ENCODE measurements at places on chromosomes 4 and X. TPM values are rescaled to one million over a fixed set of nuclear protein-coding genes. Genes with fewer than 3 reads are reported as not detected.

Gene CCNB3
- 2.9 TPM for total RNA-seq

GRCh38 chrX:153692611-153693156 is 5.0 kb downstream of the SLC6A8 start:
- no peak overlapping the region for H3K4me3 ChIP-seq
- H3K27ac ChIP-seq: no peak overlapping the region
- no peak for DNase-seq
- H3K4me1 ChIP-seq: no peaks in the 10 kb centered on the region
- no peaks in the 10 kb centered on the region for H3K36me3 ChIP-seq
- no peaks in the 10 kb centered on the region for H3K27me3 ChIP-seq

GRCh38 chr4:21692241-21692640 is 256.3 kb downstream of the KCNIP4 start:
- no peaks in the 10 kb centered on the region for H3K27me3 ChIP-seq
- no peak overlapping the region for H3K27ac ChIP-seq
- no peaks in the 10 kb centered on the region for H3K36me3 ChIP-seq
- H3K4me3 ChIP-seq: no peak overlapping the region
- DNase-seq: no peak
- no peaks in the 10 kb centered on the region for H3K4me1 ChIP-seq

DNA sequence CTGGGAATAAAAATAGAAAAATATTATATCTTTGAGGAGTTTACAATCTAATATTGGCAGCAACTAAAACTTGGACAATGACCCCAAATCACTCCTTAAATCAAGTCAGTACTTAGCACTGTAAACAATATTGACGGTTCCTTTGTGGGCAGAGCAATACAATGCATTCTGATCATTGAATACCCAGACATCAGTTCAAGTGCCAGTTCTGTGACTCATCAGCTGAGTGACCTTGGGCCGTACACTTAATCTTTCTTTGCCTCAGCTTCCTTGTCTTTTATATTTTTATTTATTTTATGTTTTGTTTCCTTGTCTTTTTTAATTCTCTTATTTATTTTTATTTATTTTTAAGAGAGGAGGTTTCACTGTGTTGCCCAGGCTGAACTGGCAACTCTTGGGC is 112.2 kb upstream of the ANXA3 start:
- no peaks in the 10 kb centered on the region for H3K36me3 ChIP-seq
- no peak for DNase-seq
- no peak overlapping the region for H3K27ac ChIP-seq
- no peaks in the 10 kb centered on the region for H3K4me1 ChIP-seq
- no peak overlapping the region for H3K4me3 ChIP-seq
